ENCODE measurements at places on chromosomes 2 and 18. TPM values are rescaled to one million over a fixed set of nuclear protein-coding genes. Genes with fewer than 3 reads are reported as not detected.

DNA sequence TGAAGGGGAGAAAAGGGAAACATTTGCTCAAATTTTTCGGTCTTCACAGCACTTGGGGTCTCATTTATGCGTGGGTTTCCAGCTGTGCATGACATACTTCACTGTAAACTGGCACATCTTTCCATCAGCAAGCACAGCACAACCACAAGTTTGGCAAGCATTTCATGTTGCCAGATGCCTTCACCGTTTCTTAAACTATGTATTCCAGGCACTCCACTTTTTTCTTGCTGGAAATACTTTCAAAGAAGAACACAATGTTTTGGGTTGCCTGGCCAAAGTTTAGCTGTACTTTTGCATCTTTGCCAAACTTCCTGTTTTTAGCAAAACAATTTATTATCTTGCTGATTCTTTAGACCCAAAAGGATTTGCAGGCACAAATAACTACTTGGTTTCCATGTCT, 194.6 kb upstream of the MEIS1 start:
- no peak for DNase-seq

DNA sequence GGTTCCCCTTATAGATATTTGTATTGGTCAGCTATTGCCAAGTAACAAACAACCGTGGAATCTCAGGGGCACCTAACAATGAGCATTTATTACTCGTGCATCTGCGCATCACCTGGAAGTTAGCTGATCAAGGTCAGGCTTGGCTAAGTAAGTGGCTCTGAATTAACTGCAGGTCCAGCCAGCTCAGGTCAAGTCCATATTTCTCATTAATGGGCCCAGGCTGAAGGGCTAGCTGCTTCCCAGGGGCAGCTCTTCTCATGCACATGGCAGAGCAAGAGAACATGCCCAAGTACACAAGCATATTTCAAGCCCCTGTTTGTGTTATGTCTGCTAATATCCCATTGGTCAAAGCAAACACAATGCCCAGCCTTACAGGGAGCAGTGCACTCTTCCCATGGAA, 7.8 kb upstream of the DGUOK start:
- DNase-seq: no peak

DNA sequence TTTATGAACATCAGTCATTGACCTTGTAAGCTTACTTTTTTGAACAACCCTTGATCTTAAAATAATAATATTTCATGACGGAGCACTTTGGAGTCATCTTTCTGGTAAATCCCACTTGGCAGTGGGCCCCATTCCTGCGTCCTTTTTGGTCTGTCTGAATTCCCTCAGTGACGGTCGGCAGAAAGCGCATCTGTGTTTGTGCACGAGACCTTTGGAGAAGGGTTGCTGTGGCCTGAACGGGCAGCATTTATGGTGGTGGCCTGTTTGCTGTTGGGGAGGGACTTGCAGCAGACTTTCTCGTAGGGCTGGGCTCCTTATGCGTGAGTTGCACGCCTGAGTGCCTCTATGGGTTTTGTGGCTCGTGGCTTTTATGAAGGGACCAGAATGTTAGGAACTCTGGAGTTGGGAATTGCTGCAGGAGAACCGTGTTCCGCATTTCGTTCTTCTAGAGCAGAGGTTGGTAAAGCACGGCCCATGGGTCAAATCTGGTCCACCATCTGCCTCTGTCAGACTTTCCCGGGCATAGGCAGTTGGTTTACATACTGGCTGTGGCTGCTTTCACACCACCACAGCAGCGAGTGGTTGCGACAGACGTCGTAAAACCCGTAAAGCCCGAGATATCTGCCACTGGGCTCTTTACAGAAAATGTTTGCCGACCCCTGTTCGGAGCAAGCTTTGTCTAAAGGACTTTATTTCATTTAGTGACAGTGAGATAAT, 30.8 kb downstream of the LPIN1 start:
- DNase-seq: no peak

Gene CAPN14
- total RNA-seq: 3.3 TPM

GRCh38 chr2:15795426-15795825, 144.9 kb upstream of the MYCN start:
- no peak for DNase-seq

GRCh38 chr2:237140689-237141285, 55.1 kb downstream of the COPS8 start:
- no peak for DNase-seq

GRCh38 chr2:85831735-85832134, 57.1 kb downstream of the ST3GAL5 start:
- no peak for DNase-seq

Gene PRR30
- not detected for total RNA-seq

- no peak for DNase-seq
Measured at GRCh38 chr2:23042216-23042906, 342.6 kb upstream of the KLHL29 start.

Gene SRD5A2
- total RNA-seq: not detected

GRCh38 chr2:171754254-171754939, 67.1 kb downstream of the DYNC1I2 start:
- DNase-seq: no peak

Gene IL36A
- total RNA-seq: not detected

- no peak for DNase-seq
Measured at GRCh38 chr2:21029519-21029918, 14.4 kb downstream of the APOB start.

DNA sequence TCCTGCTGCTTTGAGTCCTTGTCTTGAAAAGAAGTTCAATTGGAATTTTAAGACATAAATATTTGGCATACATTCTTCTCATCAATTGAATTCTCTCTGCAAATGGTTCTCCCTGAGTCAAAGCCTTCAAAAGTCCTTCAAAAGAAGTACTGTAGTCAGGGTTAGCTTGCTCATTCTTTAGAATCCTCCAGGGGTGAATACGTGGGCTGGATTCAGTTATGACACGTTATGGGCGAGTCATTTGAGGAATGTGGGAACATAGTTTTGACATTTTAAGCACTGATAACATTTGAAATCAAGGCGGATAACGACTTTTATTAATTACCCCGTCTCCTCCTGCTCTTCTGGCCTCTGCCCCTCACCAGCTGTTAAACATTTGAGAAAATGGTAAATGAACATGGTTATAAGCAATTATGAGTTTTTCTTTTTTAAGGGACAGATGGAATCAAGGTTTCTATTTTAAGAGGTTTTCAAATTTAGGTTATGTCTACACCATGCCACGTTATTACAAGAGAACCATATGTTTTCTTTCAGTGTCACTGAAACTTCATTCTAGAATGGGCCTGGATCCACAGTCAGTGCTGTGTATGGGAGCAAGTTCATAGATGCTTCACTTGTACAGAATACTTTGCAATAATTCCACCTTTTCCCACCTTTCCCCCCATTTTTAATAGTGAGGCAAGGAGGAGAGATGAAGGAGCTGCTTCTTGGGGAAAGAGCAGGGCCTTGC, 273.1 kb downstream of the TSN start:
- DNase-seq: no peak

GRCh38 chr2:163719331-163719730, 16.5 kb downstream of the FIGN start:
- no peak for DNase-seq

DNA sequence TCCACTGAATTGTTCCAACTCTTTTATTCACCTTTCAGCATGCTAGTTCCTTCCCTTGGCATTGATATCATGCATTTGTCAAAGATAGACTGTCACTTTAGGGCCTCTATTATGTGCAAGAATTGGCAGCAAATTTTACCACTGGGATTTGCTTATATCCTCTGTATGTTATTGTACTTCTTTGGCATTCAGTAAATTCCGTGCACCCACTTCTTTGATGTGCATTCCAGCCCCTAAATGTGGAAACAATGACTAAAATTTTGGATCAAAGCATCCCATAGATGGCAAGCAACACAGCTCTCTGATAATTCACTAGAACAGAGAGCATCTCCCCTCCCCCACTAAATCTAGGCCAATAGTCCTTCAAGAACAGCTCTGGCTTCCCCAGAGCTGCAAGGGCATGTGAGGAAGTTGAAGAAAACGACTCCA, 399.0 kb upstream of the HNRNPA3 start:
- DNase-seq: no peak

Gene NT5C1B
- not detected for total RNA-seq

Gene CAPN13
- total RNA-seq: not detected

All from activated B cell treated with CpG ODN at 0.5 μM for 24 hours (primary cell).